Omental fat pad (tissue), 4 donors: ENCODE measurements at places on chromosomes 12 and 14.

DNA sequence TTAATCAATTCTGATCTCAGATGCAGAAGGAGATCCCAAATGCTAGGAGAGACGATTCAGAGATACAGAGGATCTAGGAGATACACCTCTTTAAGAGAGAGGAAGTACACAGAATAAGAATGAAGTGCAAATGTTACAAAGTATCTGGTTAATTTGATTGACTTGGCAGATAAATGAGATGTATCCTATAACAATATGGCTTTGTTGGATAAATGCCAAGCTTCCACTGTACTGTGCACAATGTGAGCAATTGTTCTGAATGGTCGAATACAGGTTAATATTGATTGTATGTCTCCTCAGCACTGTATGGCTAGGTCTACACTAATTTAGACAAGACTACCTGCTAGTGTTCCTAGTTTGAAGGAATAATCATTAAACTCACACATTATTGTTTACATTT, 119.6 kb upstream of the PTPRB start:
- DNase-seq = no peak

GRCh38 chr12:12606781-12607589, 4.7 kb upstream of the CREBL2 start:
- no peak for DNase-seq

DNA sequence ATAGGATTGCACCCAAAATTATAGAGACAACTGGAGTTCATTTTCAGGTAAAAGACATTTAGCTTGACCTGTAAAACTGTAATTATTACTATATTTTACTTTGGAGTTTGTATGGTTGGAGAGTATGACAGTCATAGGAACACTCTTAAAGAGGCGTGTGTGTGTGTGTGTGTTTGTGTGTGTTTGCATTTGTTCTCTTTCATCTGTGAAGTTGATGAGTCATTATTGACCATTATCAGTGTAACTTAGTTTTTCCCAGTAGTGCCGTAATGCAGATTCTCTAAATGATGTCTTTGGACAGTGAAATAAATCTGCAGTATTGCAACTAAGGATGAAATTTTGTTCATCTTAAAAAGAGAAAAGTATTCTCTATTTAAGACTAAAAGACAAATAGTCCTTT, 13.0 kb downstream of the WASHC4 start:
- no peak for DNase-seq

- no peak for DNase-seq
These were observed 39.2 kb downstream of the CPM start for GRCh38 chr12:68893741-68894140.

DNA sequence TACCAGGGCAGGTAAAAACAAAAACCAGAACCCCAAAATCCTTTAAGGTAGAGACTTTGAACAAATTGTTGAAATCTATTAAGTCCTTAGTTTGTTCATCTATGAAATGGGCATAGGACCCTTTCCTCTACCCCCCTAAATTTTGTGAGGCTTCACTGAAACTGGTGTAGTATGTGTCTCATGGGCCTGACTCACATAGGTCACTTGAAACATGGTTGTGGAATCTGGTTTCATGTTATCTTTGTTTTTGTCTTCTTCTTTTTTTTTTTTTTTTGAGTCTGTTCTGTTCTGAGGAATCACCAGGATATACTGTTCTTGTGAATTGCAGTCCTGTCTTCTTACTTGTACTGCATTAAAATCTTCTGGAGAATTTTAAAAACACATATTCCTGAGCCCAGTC, 202.2 kb downstream of the KTN1 start:
- no peak for DNase-seq

- DNase-seq = no peak
These were observed 272.7 kb upstream of the DCN start for GRCh38 chr12:91455321-91455720.

DNA sequence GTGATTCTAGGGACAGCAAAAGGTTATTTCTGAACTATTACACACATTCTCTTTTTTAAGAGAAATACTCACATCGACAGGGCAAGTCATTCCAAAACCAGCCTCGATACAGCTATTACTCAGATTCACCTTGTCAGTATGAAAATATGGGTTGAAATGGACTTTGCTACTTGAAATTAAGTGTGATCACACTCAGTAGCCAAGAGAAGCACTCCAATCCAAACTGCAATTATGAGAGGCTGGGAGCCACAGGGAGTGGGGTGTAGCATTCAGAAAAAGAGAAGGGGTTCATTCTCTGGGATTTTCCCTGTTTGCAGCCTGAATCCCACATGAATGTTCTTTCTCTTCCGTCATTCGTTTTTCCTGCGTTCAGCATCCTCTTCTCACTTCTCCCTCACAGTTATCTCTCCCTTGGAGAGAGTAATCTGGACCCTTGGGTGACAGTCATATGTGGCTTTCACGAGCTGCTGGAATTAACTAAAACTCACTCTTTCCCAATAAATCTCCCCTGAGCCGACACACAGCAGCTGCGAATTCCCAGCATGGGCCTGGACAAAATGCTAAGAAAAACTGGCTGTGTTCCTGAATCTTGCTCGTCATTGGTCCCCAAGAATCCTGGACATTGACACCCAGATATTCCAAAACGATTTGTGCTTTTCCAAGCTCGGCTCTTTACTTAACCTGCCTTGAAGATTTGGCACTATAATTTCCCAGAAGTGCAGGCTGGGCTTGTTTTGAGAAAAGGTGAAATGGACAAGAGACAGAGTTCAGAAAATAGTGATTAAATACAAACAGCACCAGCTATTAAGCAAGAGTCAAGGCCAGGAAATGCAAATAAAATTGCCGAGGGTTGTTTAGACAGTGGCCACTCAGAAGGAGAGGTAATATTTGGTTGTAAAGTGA, 199.5 kb upstream of the PLEKHG7 start:
- DNase-seq = no peak

DNA sequence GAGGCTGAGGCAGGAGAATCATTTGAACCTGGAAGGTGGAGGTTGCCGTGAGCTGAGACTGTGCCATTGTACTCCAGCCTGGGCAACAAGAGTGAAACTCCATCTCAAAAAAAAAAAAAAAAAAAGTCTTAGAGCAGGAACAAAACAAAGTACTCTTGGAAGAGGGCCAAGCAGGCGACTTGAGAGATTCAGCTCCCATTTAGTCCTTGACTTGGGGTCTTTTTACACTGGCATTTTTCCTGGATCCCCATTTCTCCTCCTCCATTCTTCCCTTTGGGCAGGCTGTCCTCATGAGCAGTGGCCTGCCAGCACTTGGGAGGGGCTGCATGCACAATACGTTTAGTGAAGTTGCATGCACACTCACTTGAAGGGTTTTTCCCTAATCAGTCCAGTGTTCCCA, 72.9 kb downstream of the C14orf132 start:
- DNase-seq = no peak

GRCh38 chr12:4147031-4147481, 126.5 kb upstream of the CCND2 start:
- no peak for DNase-seq

DNA sequence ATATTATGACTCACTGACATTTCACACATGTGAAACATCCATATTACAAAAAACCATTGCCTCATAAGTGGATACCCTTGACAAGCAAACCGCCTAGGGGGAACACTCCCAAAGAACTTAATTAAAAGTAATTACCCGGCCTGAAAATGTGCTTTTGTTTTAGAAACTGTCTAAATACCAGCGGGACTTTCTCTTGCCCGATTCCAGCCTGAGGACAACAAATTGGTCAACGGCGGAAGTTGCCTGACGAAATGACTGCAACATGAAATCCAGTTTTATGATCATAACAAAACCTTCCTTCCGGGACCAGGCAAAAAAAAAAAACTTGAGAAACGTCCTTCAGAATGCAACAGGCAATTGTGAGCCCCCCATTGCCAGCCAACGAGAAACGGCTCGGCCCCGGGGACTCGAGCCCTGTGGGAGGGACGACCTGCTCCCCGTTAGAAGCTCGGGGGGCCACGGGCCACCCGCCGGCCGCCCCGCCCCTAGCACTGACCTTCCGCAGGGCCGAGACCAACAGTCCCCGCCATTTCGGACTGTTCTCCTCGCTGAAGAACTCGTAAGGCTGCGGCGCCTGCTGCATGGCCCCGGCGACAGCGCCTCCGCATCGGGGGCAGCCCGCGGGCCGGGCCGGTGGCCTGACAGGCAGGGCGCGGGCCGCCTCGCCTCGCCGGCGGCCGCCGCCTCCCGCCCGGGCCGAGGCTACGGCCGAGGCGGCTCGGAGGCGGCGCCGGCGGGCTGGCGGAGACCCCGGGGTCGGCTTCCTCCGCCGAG, 490 bp downstream of the SOS2 start:
- DNase-seq = no peak

DNA sequence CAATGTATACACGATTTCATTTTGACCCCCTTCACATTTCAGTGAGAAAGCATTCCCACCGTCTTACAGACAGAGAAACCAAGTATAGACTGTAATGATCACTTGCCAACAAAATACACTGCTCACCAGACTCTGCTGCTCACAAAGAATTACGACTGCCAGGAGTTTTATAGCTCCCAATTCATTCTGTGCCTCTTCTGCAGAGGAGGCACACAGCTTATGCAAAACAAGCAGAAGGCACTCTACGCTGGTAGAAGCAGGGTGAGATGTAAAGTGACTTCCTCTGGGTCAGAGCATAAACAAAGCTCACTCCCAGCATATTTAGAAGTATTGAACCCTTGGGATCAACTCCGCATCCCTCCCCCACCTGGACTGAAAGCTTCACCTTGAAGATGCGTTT, 14.6 kb downstream of the SPTB start:
- no peak for DNase-seq
